ENCODE measurements at places on chromosomes 7 and 10. TPM values are rescaled to one million over a fixed set of nuclear protein-coding genes. Genes with fewer than 3 reads are reported as not detected.

The FBH1 gene
- 33.9 TPM for polyA plus RNA-seq

The IGFBP3 gene
- not detected for polyA plus RNA-seq

The TMEM139 gene
- not detected for polyA plus RNA-seq

The CYP3A7 gene
- polyA plus RNA-seq, result not detected

The ZNF425 gene
- polyA plus RNA-seq, result 0.17 TPM

The CDC14C gene
- polyA plus RNA-seq, result not detected

The PIP gene
- polyA plus RNA-seq, result not detected

DNA sequence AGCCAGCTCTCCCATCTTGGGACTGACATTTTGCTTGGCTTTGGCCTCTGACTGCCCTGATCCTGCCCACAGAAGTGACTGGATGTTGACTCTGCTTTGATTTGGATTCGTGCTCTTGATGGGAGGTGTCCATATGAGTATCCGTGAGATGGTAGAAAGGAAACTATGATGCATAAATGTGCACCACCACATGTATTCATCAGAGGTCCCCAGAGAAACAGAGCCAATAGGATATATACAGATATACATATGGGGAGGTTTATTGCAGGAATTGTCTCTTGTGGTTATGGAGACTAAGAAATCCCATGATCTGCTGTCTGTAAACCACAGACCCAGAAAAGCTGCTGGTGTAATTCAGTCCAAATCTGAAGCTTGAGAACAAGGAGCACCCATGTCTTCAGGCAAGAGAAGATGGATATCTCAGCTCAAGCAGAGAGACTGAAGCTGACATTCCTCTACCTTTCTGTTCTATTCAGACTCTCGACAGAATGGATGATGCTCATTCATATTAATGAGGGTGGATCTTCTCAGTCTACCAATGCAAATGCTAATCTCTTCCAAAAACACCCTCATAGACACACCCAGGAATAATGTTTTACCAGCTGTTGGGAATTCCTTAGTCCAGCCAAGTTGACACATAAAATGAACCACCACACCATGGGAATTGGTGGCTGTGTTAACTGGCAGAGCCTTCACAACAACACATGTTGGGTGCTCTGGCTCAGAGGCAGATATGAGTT lies 390.7 kb downstream of the CCSER2 start:
- no peaks in the 10 kb centered on the region for H3K36me3 ChIP-seq
- H3K27me3 ChIP-seq, result no peaks in the 10 kb centered on the region
- H3K27ac ChIP-seq, result no peak overlapping the region
- no peak for DNase-seq

- no peak overlapping the region for H3K27ac ChIP-seq
- H3K4me3 ChIP-seq, result no peak overlapping the region
- DNase-seq, result no peak
- H3K27me3 ChIP-seq, result no peaks in the 10 kb centered on the region
- peaks cover 62% of the 10 kb centered on the region for H3K36me3 ChIP-seq
- H3K4me1 ChIP-seq, result no peaks in the 10 kb centered on the region
These were observed 71.2 kb downstream of the ALOX5 start for GRCh38 chr10:45444976-45445898.

DNA sequence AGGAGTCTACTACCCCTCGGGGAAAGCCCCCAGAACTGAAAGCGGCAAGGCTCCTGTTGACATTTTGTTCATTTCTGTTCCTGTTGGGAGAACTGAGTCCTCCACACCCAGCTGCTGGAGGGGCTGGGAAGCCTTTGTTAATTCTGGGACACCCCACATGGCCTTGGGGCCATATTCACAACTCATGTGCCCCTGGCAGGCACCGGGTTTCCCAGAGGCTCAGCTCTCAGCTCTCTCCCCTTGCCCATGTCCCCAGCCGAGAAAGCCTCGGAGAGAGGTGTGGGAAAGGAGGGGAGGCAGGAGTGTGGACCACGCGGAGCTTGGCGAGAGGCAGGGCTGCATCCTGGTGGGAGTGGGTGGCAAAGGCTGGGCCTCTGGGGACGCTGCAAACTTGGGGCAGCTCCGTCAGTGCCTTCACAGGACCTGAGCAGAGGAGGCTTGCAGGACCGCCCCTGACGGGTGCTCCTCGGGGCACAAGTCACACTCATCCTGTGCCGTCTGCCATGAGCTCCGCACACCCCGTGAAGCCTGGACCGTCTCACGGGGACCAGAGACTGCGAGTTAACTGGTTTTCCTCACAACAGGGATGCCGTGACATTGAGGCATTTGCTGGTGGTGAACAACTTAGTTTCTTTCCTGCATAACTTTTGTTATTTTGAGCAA lies 140.9 kb downstream of the DNAJB6 start:
- H3K27me3 ChIP-seq, result no peaks in the 10 kb centered on the region
- no peak overlapping the region for H3K27ac ChIP-seq
- H3K4me1 ChIP-seq, result no peaks in the 10 kb centered on the region

GRCh38 chr7:33201821-33202220 lies 72.5 kb downstream of the BBS9 start:
- no peaks in the 10 kb centered on the region for H3K36me3 ChIP-seq
- H3K4me1 ChIP-seq, result no peaks in the 10 kb centered on the region
- H3K27ac ChIP-seq, result no peak overlapping the region
- no peaks in the 10 kb centered on the region for H3K27me3 ChIP-seq

GRCh38 chr7:36967387-36967786 lies 243.1 kb upstream of the AOAH start:
- peak; percentile 64 for DNase-seq
- H3K4me3 ChIP-seq, result no peak overlapping the region
- H3K4me1 ChIP-seq, result peaks cover 38% of the 10 kb centered on the region
- no peak overlapping the region for H3K27ac ChIP-seq
- H3K27me3 ChIP-seq, result no peaks in the 10 kb centered on the region

DNA sequence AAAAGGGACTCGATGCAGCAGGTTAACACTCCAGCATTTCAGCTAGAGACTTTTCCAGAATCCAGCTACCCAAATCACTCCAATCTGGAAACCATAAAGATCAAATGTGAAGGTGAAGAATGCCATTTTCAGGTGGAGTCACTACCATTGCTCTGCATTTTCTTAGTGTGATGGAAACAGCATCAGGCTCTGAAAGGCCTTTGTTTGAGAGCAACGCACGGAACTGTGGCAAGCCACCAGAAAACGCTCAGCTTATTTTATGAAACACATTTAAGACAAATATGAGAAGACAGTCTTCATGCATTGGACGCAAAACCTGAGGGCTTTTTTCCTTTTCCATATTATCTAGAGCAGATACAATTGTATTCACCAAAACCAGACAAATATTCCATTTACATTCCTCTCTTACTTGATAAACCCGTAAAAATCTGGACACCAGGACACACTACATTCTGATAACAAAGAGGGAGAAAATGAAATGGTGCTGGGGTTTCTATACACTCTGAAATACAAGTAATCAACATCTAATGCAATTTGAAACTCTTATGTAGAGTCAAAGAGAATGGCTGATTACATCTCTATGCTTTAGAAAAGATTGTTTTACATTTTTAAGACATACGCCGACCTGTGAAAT lies 99.1 kb downstream of the NRP1 start:
- H3K27me3 ChIP-seq, result no peaks in the 10 kb centered on the region
- no peaks in the 10 kb centered on the region for H3K4me1 ChIP-seq
- H3K27ac ChIP-seq, result no peak overlapping the region
- DNase-seq, result no peak
- H3K4me3 ChIP-seq, result no peak overlapping the region
- H3K36me3 ChIP-seq, result no peaks in the 10 kb centered on the region

DNA sequence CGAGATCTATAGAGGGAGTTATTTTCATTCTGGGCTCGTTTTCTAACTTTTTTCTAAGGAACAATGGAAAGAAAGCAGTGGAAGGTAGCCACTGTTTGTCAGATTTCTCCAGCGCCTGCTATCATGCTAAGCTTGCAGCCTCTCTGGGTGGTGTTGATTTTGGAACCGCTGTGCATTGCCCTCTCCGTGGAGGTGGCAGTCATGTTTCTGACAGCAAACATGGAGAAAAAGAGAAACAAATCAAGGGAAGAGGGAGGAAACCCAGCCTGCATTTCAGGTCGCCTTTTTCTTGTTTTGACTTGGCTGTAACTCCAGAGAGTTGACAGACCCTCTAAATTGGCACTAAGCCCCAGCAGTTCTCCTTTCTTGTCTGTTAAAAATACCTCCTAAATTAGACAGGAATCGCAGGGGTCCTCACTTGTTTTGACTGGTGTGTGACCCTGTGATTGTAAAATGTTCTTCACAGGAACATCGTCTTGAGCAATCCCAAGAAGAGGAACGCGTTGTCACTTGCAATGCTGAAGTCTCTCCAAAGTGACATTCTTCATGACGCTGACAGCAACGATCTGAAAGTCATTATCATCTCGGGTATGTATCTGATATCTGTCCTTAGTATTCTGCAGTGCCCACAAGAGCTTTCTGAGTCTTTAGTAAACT lies 4.8 kb downstream of the ECHDC3 start:
- DNase-seq, result peak; percentile 68
- H3K27ac ChIP-seq, result peak overlapping the region; percentile 18
- peaks cover 22% of the 10 kb centered on the region for H3K36me3 ChIP-seq
- H3K27me3 ChIP-seq, result no peaks in the 10 kb centered on the region
- H3K4me3 ChIP-seq, result peak overlapping the region; percentile 66

DNA sequence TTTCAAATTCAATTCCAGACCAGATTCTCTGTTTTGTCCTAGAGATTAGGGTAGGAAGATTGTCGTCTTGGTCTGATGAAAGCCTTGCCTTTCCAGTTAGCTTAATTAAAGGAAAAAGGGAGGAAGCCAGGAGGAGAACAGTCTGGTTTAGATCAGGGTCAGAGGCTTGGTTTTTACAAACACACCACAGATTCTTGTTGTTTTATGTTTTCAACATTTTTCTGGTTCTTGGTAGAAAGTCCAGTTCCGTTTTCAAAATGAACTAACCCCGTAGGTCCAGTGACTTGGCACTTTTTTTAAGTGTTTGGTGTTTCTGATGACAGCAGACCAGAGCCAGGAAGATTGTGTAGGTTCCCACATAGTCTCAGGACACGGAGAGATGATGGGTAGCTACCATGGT lies 167.1 kb upstream of the INHBA start:
- H3K27me3 ChIP-seq, result no peaks in the 10 kb centered on the region
- H3K4me1 ChIP-seq, result peaks cover 25% of the 10 kb centered on the region
- peak overlapping the region; percentile 88 for H3K27ac ChIP-seq
- H3K4me3 ChIP-seq, result no peak overlapping the region

DNA sequence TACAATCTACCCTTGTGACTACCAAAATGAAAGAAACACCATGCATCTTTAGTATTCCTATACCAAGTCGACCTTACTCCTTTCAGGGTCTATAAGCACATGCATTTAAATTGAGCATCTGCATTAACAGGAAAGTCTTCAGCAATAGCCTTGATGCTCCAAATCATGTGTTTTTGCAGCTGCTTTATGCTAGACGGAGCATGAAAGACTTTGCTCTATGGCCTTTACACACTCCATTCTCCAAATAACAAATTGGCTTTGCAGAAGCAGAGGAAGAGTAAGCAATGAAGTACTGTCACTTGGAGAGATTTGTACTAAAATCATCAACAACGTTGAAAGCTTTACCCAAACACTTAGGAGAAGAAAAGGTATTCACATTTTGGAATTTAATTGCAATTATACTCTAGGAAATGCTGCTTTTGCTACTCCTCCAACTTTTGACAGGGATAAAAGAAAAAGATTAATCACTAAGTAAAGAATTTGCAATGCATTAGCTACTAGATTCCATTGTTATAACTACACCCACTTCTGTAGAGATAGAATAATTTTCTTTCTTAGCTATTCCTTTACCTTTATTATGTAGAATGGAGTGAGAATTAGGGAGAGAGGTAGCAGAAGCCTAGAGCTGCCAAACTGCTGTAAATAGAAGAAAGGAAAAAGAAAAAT lies 131.8 kb downstream of the SEMA3E start:
- H3K4me1 ChIP-seq, result no peaks in the 10 kb centered on the region
- H3K4me3 ChIP-seq, result no peak overlapping the region
- H3K36me3 ChIP-seq, result no peaks in the 10 kb centered on the region
- no peak for DNase-seq
- no peak overlapping the region for H3K27ac ChIP-seq

GRCh38 chr10:43962346-43963191 lies 313.9 kb upstream of the ZNF32 start:
- no peak overlapping the region for H3K4me3 ChIP-seq
- no peak overlapping the region for H3K27ac ChIP-seq
- DNase-seq, result no peak
- no peaks in the 10 kb centered on the region for H3K36me3 ChIP-seq
- H3K4me1 ChIP-seq, result no peaks in the 10 kb centered on the region

DNA sequence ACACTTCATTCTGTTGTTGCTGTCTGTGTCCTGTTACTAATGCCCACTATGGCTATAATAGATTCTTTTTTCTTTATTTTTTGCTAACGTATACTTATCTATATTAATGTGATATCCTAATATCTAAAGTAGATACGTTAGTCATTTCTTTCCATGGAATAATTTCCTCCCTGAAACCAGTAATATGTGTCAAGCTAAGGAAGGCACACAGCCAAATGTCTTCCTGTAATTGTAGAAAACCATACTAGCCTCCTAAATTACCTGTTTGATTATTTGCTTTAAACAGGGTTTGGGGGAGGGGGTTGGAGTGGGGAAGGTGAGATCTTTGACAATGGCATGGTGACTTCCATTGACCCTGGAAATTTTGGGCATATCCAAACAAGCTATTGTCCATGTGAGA lies 56.4 kb downstream of the THNSL1 start:
- DNase-seq, result no peak
- H3K27ac ChIP-seq, result no peak overlapping the region
- no peak overlapping the region for H3K4me3 ChIP-seq
- no peaks in the 10 kb centered on the region for H3K27me3 ChIP-seq
- H3K4me1 ChIP-seq, result no peaks in the 10 kb centered on the region

GRCh38 chr10:51709324-51709972 lies 10.1 kb upstream of the CSTF2T start:
- H3K27me3 ChIP-seq, result no peaks in the 10 kb centered on the region
- no peak for DNase-seq
- no peak overlapping the region for H3K27ac ChIP-seq
- H3K36me3 ChIP-seq, result no peaks in the 10 kb centered on the region

- no peaks in the 10 kb centered on the region for H3K4me1 ChIP-seq
- no peak overlapping the region for H3K27ac ChIP-seq
- H3K36me3 ChIP-seq, result no peaks in the 10 kb centered on the region
These were observed 193.5 kb downstream of the CFTR start for GRCh38 chr7:117673367-117673766.

GRCh38 chr10:99329304-99329553 lies at the start of gene CNNM1:
Gene CNNM1 (plus strand): TSS chr10:99329356. CDS start chr10:99329388, 32 bp downstream.
- H3K36me3 ChIP-seq, result no peaks in the 10 kb centered on the region
- H3K4me3 ChIP-seq, result peak within 1 kb of the TSS; percentile 38
- H3K27ac ChIP-seq, result no peak within 1 kb of the TSS
- no peak for DNase-seq
- H3K27me3 ChIP-seq, result peaks cover 37% of the 10 kb centered on the region
- peaks cover 3% of the 10 kb centered on the region for H3K4me1 ChIP-seq

GRCh38 chr7:80127412-80128160 lies 7.0 kb upstream of the GNAI1 start:
- no peak overlapping the region for H3K27ac ChIP-seq
- H3K4me3 ChIP-seq, result no peak overlapping the region
- DNase-seq, result no peak

DNA sequence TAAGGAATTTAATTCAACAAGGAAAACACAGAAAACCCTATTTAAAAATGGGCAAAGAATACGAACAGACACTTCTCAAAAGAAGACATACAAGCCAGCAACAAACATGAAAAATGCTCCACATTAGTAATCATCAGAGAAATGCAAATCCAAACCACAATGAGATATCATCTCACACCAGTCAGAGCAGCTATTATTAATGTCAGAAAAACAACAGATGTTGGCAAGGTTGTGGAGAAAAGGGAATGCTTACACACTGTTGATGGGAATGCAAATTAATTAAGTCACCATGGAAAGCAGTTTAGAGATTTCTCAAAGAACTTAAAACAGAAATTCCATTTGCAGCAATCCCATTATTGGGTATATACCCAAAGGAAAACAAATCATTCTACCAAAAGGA lies 55.2 kb downstream of the GCC1 start:
- no peak for DNase-seq
- H3K4me1 ChIP-seq, result no peaks in the 10 kb centered on the region
- no peak overlapping the region for H3K27ac ChIP-seq

Data from CD14-positive monocyte (primary cell).